ENCODE measurements at places on chromosomes 5 and 9.

DNA sequence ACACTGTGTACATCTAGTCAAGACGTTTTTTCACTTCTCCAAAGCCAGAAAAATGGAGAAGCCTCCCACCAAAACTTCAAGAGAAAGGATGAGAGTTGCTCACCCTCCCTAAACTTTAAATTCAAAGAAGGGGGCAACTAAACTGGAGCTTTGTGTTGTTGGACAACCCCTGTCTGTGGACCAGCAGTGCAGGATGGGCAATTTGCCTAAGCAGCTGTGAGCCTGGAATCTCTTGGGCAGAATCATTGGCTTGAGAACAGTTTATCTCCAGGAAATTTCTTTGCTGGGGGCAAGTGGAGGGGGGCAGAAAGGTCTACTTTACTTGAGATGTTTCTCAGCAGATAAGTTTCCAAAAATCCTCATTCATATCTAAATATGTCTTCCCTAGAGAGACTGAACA lies 151.8 kb downstream of the MUSK start:
- no peak overlapping the region for H3K4me3 ChIP-seq
- no peaks in the 10 kb centered on the region for H3K27me3 ChIP-seq
- no peaks in the 10 kb centered on the region for H3K4me1 ChIP-seq
- DNase-seq: no peak
- no peak overlapping the region for H3K27ac ChIP-seq

DNA sequence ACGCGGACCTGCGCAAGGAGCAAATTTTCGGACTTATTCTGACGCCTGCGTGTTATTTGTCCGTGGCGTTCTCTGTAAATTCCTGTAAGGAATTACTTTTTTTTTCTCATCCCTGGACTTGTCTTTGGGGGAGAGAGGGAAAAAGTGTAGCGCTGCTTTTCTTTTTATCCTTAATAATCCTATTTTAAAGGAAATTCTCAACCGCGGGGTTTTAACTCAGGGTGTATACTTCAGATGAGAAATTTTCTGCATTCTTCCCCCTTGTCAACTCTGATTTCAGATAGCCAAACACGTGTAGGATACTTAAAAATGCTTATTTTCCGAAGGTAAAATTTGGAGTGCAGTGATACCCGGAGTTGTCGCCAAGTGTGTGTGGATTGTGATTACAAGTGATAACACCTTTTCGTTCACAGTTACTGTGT lies 853 bp downstream of the DCP2 start:
- H3K4me3 ChIP-seq: peak overlapping the region; percentile 78
- peaks cover 17% of the 10 kb centered on the region for H3K4me1 ChIP-seq
- no peaks in the 10 kb centered on the region for H3K36me3 ChIP-seq
- DNase-seq: no peak
- peak overlapping the region; percentile 86 for H3K27ac ChIP-seq

DNA sequence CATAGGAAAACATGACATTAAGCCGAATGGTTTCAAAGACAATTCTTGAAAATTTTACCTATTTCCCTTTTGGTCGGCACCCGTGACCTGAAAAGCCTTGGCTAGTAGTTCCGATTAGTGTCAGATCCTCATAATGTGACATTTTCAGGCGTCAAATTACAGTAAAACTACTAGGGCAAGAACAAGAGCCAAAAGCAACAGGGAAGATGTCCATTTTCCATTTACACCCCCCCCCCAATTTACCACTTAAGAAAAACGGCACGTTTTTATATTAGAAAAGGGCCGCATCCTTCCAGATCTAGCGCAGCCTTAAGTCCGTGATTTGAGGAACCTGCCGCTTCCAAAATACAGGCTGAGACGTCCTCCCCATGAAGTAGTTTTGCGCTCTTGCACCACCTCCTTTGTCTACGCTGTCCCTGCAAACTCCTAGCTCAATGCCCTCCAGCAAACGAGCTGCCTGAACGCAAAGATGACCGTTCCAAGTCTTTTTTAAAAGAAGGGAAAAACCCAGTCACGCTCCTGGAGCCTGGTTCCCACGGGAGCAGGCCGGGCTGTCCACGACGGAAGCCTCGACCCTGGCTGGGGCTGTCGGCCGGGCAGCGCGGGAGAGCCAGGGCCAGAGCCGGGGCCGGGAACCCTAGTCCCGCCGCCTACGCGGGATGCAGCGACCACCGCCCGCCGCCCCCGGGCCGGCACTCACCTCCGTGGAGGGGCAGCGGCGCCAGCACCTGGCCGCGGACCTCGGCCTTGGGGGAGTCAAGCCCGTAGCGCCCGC lies 616 bp downstream of the RNF130 start:
- H3K27me3 ChIP-seq: no peaks in the 10 kb centered on the region
- peak overlapping the region; percentile 97 for H3K4me3 ChIP-seq
- H3K27ac ChIP-seq: peak overlapping the region; percentile 99
- peak; percentile 71 for DNase-seq
- peaks cover 22% of the 10 kb centered on the region for H3K4me1 ChIP-seq
- H3K36me3 ChIP-seq: no peaks in the 10 kb centered on the region

GRCh38 chr9:72600671-72601070 lies 79.3 kb downstream of the TMC1 start:
- H3K4me3 ChIP-seq: no peak overlapping the region
- no peak overlapping the region for H3K27ac ChIP-seq
- H3K36me3 ChIP-seq: no peaks in the 10 kb centered on the region
- H3K4me1 ChIP-seq: peaks cover 8% of the 10 kb centered on the region

- no peak overlapping the region for H3K4me3 ChIP-seq
- no peak for DNase-seq
- H3K27ac ChIP-seq: no peak overlapping the region
- no peaks in the 10 kb centered on the region for H3K27me3 ChIP-seq
- H3K36me3 ChIP-seq: no peaks in the 10 kb centered on the region
These were observed 23.1 kb downstream of the JAKMIP2 start for GRCh38 chr5:147759441-147759840.

DNA sequence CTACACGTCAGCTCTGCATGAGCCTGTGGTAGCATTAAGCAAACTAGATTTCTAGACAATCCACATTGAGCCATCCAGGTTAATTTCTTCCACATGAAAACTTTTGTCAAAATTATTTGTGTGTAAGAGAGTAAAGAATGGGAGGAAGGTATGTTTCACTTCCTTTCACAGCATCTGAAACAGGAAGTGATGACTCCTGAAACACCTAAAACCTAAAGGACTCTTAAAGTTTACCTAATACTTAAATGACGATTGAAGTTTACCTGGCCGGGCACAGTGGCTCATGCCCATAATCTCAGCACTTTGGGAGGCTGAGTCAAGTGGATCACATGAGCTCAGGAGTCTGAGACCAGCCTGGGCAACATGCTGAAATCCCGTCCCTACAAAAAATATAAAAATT lies 223.8 kb downstream of the CEMIP2 start:
- no peak overlapping the region for H3K27ac ChIP-seq
- H3K4me1 ChIP-seq: no peaks in the 10 kb centered on the region
- H3K27me3 ChIP-seq: no peaks in the 10 kb centered on the region
- H3K4me3 ChIP-seq: no peak overlapping the region
- DNase-seq: no peak

DNA sequence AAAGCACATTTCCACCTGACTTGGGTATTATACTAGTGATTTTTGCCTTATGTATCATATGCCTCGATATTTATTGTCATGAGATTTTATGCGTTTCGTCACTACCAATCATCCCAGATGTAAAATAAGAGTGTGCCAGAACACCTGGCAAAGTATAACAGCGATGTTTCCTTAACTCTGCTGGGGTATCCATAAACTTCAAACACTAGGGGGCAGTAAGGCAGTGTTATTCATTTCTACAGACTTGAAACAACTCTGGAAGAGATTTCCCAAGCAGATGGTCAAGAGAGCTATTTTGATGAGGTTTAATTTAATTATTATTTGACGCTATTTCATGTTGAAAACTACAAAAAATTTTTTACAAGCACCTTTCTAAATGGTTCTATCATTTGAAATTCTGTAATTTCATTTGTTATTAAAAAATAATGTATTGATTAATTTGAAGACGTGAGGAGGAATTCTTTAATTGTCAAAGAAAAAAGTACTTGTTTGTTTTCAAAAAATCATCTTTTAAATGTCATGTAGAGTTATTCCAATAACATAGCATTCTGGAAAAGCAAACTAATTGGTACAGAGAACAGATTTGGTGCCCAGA lies 388.5 kb upstream of the CTNND2 start:
- no peaks in the 10 kb centered on the region for H3K4me1 ChIP-seq
- no peak for DNase-seq
- no peaks in the 10 kb centered on the region for H3K27me3 ChIP-seq
- H3K36me3 ChIP-seq: no peaks in the 10 kb centered on the region

GRCh38 chr5:102627315-102627714 lies 127.8 kb upstream of the PAM start:
- H3K4me1 ChIP-seq: peaks cover 6% of the 10 kb centered on the region
- no peak for DNase-seq
- H3K27me3 ChIP-seq: no peaks in the 10 kb centered on the region
- no peaks in the 10 kb centered on the region for H3K36me3 ChIP-seq

- H3K4me3 ChIP-seq: no peak overlapping the region
- no peaks in the 10 kb centered on the region for H3K36me3 ChIP-seq
- DNase-seq: no peak
- no peak overlapping the region for H3K27ac ChIP-seq
These were observed 194.3 kb upstream of the MSX2 start for GRCh38 chr5:174529925-174530681.

- H3K4me3 ChIP-seq: no peak overlapping the region
- no peaks in the 10 kb centered on the region for H3K36me3 ChIP-seq
- peaks cover 13% of the 10 kb centered on the region for H3K4me1 ChIP-seq
These were observed 2.4 kb downstream of the WNK2 start for GRCh38 chr9:93186215-93186945.

DNA sequence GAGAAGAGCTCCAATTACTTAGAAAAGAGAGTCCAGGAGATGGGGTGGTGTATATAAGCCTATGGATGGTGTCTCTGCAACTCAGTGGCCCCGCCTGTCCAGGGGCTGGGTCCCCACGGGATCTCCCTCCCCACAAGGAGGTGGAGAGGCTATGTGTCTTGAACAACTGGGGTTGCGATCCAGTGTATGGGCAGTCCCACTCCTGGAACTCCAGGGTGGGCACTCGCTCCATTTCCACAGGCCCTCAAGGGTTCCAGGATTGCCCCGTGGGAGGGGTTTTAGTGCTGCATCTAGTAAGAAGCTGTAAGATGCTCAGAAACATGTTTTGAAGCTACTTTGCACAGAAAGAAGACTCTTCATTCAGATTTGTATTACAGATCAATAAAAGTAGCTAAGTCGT lies 558 bp upstream of the SMAD5 start:
- peak overlapping the region; percentile 90 for H3K27ac ChIP-seq
- H3K36me3 ChIP-seq: no peaks in the 10 kb centered on the region
- DNase-seq: peak; percentile 30

DNA sequence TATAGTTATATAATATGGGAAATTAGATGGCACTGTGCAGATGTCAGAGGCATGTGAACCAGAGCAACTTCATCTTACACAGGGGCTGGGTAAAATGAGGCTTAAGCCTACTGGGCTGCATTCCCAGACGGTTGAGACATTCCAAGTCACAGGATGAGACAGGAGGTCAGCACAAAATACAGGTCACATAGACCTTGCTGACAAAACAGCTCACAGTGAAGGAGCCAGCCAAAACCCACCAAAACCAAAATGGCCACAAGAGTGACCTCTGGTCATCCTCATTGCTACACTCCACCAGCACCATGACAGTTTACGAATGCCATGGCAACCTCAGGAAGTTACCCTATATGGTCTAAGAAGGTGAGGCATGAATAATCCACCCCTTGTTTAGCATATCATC lies 479.4 kb downstream of the TLR4 start:
- H3K27me3 ChIP-seq: no peaks in the 10 kb centered on the region
- no peaks in the 10 kb centered on the region for H3K4me1 ChIP-seq
- no peak for DNase-seq
- H3K27ac ChIP-seq: no peak overlapping the region
- H3K4me3 ChIP-seq: no peak overlapping the region

DNA sequence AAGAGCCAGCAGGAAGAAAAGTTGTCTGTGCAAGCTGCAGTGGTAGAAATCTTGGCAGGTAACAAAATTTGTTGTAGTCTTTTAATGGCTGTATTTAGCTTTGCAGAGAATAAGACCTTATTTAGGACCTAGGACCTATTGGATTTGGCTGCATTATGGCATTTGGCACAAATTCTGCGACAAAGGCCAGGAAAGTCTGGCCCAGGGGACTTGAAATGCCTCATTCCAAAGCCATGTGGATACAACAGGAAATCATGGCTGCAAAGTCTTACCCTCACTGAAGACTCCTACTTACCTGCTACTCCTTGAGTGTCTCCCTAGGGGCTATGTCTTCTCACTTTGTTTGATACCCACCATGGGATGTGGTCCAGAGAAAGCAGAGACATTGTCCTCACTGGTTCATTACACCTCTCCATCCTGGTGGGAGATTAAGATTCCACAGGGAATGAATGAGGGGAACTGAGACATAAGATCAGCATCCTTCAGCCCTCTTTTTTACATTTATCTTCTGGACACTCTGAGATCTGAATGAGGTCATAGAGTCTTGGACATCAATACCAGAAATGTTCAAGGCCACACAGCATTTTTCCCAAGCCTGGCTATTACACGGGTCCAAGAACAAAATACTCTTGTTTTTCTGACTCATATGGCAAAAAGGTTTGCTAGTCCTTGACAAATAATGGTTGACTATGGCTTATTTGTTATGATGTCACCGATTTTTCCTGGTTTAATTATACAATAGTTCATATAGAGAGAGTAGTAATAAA lies 119.4 kb downstream of the PDE8B start:
- H3K36me3 ChIP-seq: no peaks in the 10 kb centered on the region
- H3K27me3 ChIP-seq: no peaks in the 10 kb centered on the region
- H3K27ac ChIP-seq: no peak overlapping the region
- H3K4me3 ChIP-seq: no peak overlapping the region
- H3K4me1 ChIP-seq: no peaks in the 10 kb centered on the region
- no peak for DNase-seq

DNA sequence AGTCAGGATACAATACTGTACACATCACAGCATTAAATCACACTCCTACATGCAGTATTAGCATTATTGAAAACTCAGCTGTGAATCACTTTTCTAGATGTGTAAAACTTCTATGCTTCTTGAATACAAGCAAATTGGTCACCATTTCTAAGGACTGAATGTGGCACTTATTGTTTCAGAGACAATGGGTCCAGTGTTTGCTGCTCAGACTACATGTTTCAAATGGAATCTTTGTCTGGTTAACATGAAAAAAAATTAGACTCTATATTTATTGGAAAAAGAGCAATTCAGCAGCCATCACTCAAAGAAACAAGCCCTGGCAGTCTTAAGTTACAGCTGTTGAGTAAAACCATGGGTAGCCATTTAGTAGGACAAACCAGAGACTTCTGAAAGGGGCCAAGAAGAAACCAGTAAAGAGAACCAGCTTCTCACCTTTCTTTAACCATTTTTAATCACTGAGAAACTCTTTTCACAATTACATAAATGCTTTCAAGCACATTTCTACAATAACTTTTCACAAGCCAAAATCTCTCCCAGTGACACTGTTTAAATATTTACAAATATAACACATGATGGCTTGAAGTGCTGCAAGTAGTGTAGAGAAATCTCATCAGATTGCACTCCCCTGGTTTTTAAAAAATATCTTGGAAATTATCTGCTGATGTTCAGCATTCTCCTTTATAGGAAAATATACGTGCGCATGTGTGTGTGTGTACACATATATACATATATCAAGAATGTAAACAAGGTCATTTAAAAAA lies 35.2 kb downstream of the OR2K2 start:
- no peaks in the 10 kb centered on the region for H3K27me3 ChIP-seq
- DNase-seq: no peak
- no peaks in the 10 kb centered on the region for H3K4me1 ChIP-seq
